ENCODE measurements at places on chromosomes 12 and 14. TPM values are rescaled to one million over a fixed set of nuclear protein-coding genes. Genes with fewer than 3 reads are reported as not detected.

DNA sequence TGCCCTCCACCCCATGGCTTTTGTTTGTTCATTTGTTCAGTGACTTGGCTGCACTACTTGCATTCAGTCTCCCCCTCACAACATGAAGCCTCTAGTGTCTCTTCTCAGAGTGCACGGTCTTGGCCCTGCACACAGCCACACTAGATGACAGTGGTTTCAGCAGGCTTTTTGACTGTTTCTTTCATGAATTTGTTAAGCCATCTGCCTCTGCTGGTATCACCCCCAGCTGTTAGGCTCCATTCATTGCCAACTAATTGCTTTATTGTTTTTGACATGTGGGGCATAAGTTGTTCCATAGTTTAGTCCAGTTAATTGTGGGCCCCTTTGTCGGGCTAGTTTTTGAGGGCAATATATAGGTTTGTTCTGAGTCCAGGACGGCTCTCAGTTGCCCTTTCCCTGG, 18.8 kb downstream of the OS9 start:
- peaks cover 6% of the 10 kb centered on the region for H3K36me3 ChIP-seq
- no peaks in the 10 kb centered on the region for H3K4me1 ChIP-seq
- H3K27me3 ChIP-seq = no peaks in the 10 kb centered on the region
- H3K4me3 ChIP-seq = no peak overlapping the region
- no peak for DNase-seq
- no peak overlapping the region for H3K27ac ChIP-seq

- no peaks in the 10 kb centered on the region for H3K27me3 ChIP-seq
- no peaks in the 10 kb centered on the region for H3K36me3 ChIP-seq
- peak; percentile 1 for DNase-seq
- H3K4me3 ChIP-seq = no peak overlapping the region
- peaks cover 12% of the 10 kb centered on the region for H3K4me1 ChIP-seq
- H3K27ac ChIP-seq = no peak overlapping the region
Observed at GRCh38 chr14:73460691-73461127, 2.4 kb upstream of the NUMB start.

- H3K27ac ChIP-seq = no peak overlapping the region
- no peaks in the 10 kb centered on the region for H3K4me1 ChIP-seq
- H3K4me3 ChIP-seq = no peak overlapping the region
- H3K36me3 ChIP-seq = no peaks in the 10 kb centered on the region
- no peaks in the 10 kb centered on the region for H3K27me3 ChIP-seq
Observed at GRCh38 chr12:46534327-46534840, 161.8 kb upstream of the SLC38A2 start.

- H3K27me3 ChIP-seq = no peaks in the 10 kb centered on the region
- H3K4me1 ChIP-seq = no peaks in the 10 kb centered on the region
- H3K4me3 ChIP-seq = no peak overlapping the region
- DNase-seq = no peak
Observed at GRCh38 chr12:121830134-121830533, 26.3 kb downstream of the SETD1B start.

- no peak for DNase-seq
Observed at GRCh38 chr12:88185988-88186387, 43.9 kb downstream of the TMTC3 start.

DNA sequence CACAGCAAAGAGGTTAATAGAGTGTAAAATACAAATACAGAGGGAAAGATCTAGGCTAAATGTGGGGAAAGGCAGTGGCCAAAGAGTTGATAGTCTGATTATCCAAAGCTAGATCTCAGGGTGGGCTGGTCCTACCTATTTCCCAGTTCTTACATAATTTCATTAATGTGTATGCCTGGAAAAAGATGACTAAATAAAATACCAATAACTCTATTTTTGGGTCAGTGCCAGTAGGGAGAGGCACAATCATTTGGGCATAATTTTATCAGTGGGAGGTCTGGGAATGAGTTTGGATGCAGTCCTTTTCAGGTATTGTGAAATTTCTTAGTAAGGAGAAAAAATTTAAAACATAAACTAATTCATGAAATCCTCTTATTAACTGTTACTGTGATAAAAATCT, 30.6 kb upstream of the CLEC14A start:
- no peak overlapping the region for H3K27ac ChIP-seq
- DNase-seq = no peak
- H3K36me3 ChIP-seq = no peaks in the 10 kb centered on the region
- no peak overlapping the region for H3K4me3 ChIP-seq

DNA sequence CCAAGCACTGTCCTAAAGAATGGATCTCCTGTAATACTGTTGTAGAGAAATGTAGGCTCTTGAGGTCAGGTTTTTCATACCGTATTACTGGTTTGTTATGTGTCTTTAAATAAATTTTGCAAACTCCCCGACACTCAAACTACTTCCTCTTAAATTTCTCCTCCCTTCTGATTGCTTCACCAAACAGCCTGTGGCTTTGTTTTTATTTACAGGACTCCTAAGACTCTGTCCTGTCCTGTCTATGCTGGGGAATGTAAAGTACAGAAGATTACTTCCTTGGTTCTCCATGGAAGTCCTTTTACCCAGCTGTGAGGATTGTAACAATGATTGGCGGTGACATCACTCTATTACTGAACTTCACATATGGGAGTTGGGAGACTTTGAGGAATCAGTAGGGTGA, 873.5 kb downstream of the DIO2 start:
- H3K27me3 ChIP-seq = no peaks in the 10 kb centered on the region
- no peak for DNase-seq
- H3K4me3 ChIP-seq = no peak overlapping the region

Gene NRIP2
- not detected for total RNA-seq

Gene TSPAN19
- not detected for total RNA-seq

Gene KRT3
- not detected for total RNA-seq

Gene TMPRSS12
- total RNA-seq = not detected

Gene INHBC
- total RNA-seq = not detected

Data from endodermal cell (in vitro differentiated cells).